ENCODE measurements at places on chromosomes 1 and 21. TPM values are rescaled to one million over a fixed set of nuclear protein-coding genes. Genes with fewer than 3 reads are reported as not detected.

Gene PRRX1
- total RNA-seq = 2.9 TPM

Gene GPR157
- 6.4 TPM for total RNA-seq

Gene SMCP
- total RNA-seq = not detected

Gene SLC22A15
- total RNA-seq = 12.9 TPM

All from kidney epithelial cell (primary cell).